ENCODE measurements at places on chromosomes 5 and 9. TPM values are rescaled to one million over a fixed set of nuclear protein-coding genes. Genes with fewer than 3 reads are reported as not detected.

Gene RECK
- 22.2 TPM for total RNA-seq

DNA sequence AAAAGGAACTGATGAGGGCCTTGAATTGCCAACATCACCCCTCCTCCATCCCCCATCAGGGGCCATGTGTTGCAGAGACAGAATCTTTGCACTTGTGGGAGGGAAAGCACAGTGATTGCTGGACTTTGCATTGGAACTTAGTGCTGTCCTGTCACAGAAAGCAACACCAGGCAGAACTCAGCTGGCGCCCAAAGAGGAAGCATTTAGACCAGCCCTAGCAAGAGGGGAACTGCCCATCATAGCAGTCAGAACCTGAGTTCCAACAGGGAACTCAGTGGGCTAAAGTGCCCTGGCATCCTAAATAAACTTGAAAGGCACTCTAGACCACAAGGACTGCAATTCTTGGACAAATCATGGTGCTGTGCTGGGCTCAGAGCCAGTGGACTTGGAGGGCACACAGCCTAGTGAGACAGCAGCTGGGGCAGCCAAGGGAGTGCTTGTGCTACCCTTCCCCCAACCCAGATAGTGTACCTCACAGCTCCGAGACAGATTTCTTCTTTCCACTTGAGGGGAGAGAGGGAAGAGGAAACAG is 128.1 kb downstream of the ACTL7B start:
- no peak overlapping the region for H3K4me3 ChIP-seq
- H3K36me3 ChIP-seq, result no peaks in the 10 kb centered on the region
- peak; percentile 73 for DNase-seq
- H3K27me3 ChIP-seq, result no peaks in the 10 kb centered on the region
- H3K27ac ChIP-seq, result no peak overlapping the region
- H3K4me1 ChIP-seq, result no peaks in the 10 kb centered on the region

Gene KCTD16
- 0.16 TPM for total RNA-seq

Gene IGFBPL1
- total RNA-seq, result not detected

Gene SERINC5
- 10.2 TPM for total RNA-seq

DNA sequence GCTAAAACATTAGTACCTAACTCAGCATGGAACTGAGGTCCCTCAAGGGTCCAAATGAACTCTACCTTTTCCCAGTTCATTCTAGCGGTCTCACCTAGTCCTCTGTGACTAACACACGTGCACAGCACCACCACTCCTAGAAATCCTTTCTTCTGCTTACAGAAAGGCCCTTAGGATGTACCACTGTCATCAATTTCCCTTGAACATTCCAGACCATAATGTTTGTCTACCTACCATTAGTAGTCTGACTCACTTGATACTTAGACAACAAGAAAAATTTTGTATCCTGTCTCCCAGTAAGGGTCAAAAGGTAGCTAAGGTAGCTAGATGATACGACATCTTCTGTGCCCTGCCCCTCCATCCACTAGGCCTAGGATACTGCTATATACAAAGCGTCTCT is 166.6 kb downstream of the TSSK1B start:
- no peak overlapping the region for H3K4me3 ChIP-seq
- H3K36me3 ChIP-seq, result no peaks in the 10 kb centered on the region
- H3K27ac ChIP-seq, result no peak overlapping the region

Data from sigmoid colon (tissue), 7 donors.